ENCODE measurements at places on chromosomes 2 and 18.

GRCh38 chr2:227480528-227480927 lies 8.6 kb downstream of the AGFG1 start:
- no peaks in the 10 kb centered on the region for H3K27me3 ChIP-seq
- no peak overlapping the region for H3K4me3 ChIP-seq
- H3K36me3 ChIP-seq = no peaks in the 10 kb centered on the region
- DNase-seq = no peak
- no peaks in the 10 kb centered on the region for H3K4me1 ChIP-seq

DNA sequence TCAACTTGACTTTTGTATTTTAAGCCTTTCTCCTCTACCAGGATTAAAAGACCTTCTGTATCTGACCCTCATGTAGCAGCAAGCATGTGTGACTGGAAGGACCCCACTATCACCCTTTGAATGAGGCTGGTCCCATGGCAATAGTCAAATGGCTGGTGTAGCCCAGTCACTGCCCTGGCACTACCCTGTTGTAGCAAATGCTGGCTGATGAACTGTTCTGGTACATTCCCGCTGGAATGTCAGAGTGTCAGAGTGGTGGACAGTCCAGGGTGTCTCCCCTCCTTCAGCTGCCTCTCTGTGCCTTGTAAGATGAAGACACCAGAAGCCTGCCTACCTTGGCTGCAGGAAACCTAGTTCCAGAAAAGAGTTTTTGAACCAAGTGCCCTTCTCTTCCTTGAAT lies 115.7 kb downstream of the ACKR3 start:
- no peak overlapping the region for H3K27ac ChIP-seq
- no peak overlapping the region for H3K4me3 ChIP-seq
- H3K36me3 ChIP-seq = no peaks in the 10 kb centered on the region
- no peak for DNase-seq

GRCh38 chr18:57624988-57625387 lies 3.4 kb upstream of the NARS1 start:
- H3K4me3 ChIP-seq = no peak overlapping the region
- no peaks in the 10 kb centered on the region for H3K27me3 ChIP-seq
- DNase-seq = no peak
- no peaks in the 10 kb centered on the region for H3K36me3 ChIP-seq
- no peak overlapping the region for H3K27ac ChIP-seq
- peaks cover 10% of the 10 kb centered on the region for H3K4me1 ChIP-seq

DNA sequence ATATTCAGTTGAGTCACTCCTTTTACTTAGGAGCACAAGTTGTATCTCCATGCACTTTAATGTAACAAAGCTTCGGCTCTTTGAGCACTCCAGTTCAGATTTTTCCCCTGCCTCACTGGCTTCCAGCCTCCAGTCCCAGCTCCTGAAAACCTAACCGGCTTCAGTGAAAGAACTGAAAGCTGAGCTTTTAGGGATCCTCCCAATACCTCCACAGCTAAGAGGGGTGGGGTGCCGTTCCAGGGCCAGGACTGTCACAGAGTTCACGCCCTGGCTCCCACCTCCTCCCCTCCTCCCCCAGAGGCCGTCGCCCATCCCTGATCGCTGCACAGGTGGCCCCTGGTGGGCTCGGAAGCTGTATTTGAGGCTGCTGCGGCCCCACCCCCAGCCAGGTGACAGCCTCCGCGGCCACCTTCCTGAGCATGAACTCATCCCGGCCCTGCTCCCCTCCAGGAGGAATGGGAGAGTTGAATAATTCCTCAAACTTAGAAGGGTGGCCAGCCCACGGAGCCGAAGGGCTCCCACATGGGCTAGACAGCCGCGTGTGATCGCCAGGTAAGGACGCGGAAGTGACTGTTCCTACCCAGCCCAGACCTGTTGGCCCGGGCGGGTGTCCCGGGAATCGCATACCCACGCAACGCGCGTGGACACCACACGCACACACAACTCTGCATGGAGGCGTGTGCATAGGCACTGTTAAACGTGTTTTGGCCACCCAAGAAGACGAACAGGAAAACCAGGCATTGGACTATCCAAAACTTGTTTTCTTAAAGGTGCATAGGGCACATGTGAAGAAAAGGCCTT lies 1.8 kb downstream of the MYO5B start:
- no peak for DNase-seq
- H3K27me3 ChIP-seq = peaks cover 67% of the 10 kb centered on the region
- peaks cover 21% of the 10 kb centered on the region for H3K4me1 ChIP-seq
- no peak overlapping the region for H3K27ac ChIP-seq

- no peaks in the 10 kb centered on the region for H3K27me3 ChIP-seq
- no peak overlapping the region for H3K27ac ChIP-seq
- no peaks in the 10 kb centered on the region for H3K4me1 ChIP-seq
- H3K4me3 ChIP-seq = no peak overlapping the region
- DNase-seq = no peak
- no peaks in the 10 kb centered on the region for H3K36me3 ChIP-seq
These were observed 48.4 kb upstream of the TBR1 start for GRCh38 chr2:161367675-161368074.

GRCh38 chr2:205438241-205438640 lies 244.1 kb upstream of the NRP2 start:
- no peaks in the 10 kb centered on the region for H3K27me3 ChIP-seq
- H3K36me3 ChIP-seq = no peaks in the 10 kb centered on the region
- H3K27ac ChIP-seq = no peak overlapping the region

GRCh38 chr2:239312081-239312511 lies 88.7 kb downstream of the HDAC4 start:
- no peak overlapping the region for H3K4me3 ChIP-seq
- H3K27ac ChIP-seq = no peak overlapping the region
- DNase-seq = no peak
- H3K27me3 ChIP-seq = no peaks in the 10 kb centered on the region

GRCh38 chr2:172775319-172775718 lies 39.7 kb downstream of the RAPGEF4 start:
- H3K4me3 ChIP-seq = no peak overlapping the region
- H3K27me3 ChIP-seq = no peaks in the 10 kb centered on the region
- DNase-seq = no peak
- H3K36me3 ChIP-seq = no peaks in the 10 kb centered on the region
- H3K27ac ChIP-seq = no peak overlapping the region

GRCh38 chr2:146624430-146625160 lies 1220.2 kb upstream of the ACVR2A start:
- no peaks in the 10 kb centered on the region for H3K27me3 ChIP-seq
- no peak overlapping the region for H3K4me3 ChIP-seq
- no peak for DNase-seq

GRCh38 chr2:73536133-73536840 lies 105.9 kb downstream of the NAT8 start:
- DNase-seq = no peak
- peaks cover 15% of the 10 kb centered on the region for H3K36me3 ChIP-seq
- H3K27me3 ChIP-seq = no peaks in the 10 kb centered on the region
- H3K27ac ChIP-seq = no peak overlapping the region
- H3K4me1 ChIP-seq = no peaks in the 10 kb centered on the region

GRCh38 chr2:230900336-230900995 lies 24.6 kb downstream of the GPR55 start:
- no peaks in the 10 kb centered on the region for H3K36me3 ChIP-seq
- peaks cover 51% of the 10 kb centered on the region for H3K4me1 ChIP-seq
- no peaks in the 10 kb centered on the region for H3K27me3 ChIP-seq

DNA sequence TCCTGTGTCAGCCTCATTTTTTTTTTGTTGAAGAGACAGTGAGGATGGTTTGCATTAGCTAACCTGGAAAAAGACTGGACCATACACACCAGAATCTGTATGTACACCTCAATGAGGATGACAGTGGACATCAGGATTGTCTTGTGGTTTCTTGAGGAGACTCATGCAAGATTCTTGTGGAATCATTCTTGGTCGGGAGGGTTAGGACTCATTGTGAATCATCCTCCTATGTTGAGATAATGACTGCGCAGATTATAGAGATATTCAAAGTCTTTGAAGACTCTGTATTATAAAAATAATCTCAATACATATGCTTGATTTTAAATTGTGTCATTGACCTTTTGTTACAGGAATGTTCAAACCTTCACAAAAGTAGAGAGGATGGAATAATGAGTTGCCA lies 49.1 kb upstream of the DOCK10 start:
- H3K4me3 ChIP-seq = no peak overlapping the region
- no peaks in the 10 kb centered on the region for H3K27me3 ChIP-seq
- no peak for DNase-seq
